ELF-1 (cell line): ENCODE measurements at places on chromosomes 7 and 10.

- no peak for DNase-seq
Measured at GRCh38 chr7:9283246-9283645, 849.8 kb downstream of the NXPH1 start.

DNA sequence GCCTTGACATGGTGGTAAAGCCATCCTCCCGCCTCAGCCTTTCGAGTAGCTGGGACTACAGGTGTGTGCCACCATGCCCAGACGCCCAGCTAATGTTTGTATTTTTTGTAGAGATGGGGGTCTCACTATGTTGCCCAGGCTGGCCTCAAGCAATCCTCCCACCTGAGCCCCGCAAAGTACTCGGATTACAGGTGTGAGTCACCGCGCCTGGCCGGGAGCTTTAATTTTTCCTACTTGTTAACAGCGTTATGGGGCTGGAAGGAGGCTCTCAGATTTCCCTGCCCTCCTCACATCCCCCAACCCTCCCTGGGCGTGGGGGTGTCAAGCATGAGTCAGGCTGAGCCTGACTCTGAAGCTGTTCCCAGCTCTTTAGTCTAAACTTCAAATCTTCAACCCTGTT, 8.3 kb downstream of the ALKBH4 start:
- no peak for DNase-seq

- peak; percentile 10 for DNase-seq
Measured at GRCh38 chr7:15688911-15689310, 2.4 kb upstream of the MEOX2 start.

GRCh38 chr10:100803908-100804307, 58.5 kb downstream of the PAX2 start:
- no peak for DNase-seq

GRCh38 chr7:115435178-115435577, 513.3 kb downstream of the MDFIC start:
- no peak for DNase-seq
